Stimulated activated CD8-positive, alpha-beta memory T cell treated with anti-CD3 and anti-CD28 coated beads, Interleukin-7, amount 100 ng/mL, for 1 hour (primary cell): ENCODE measurements at places on chromosomes 11 and 22.

- no peak for DNase-seq
These were observed 280.4 kb downstream of the DCDC1 start for GRCh38 chr11:31089117-31089516.

- DNase-seq: no peak
These were observed 15.7 kb upstream of the FBXO3 start for GRCh38 chr11:33790040-33790439.

- no peak for DNase-seq
These were observed 3.6 kb upstream of the CCDC81 start for GRCh38 chr11:86370922-86371594.

GRCh38 chr11:68337399-68337835 is 25.0 kb downstream of the LRP5 start:
- DNase-seq: no peak

GRCh38 chr11:61174949-61175348 is 13.7 kb upstream of the VPS37C start:
- no peak for DNase-seq

- DNase-seq: no peak
These were observed 17.7 kb downstream of the CDKN1C start for GRCh38 chr11:2867722-2868505.

DNA sequence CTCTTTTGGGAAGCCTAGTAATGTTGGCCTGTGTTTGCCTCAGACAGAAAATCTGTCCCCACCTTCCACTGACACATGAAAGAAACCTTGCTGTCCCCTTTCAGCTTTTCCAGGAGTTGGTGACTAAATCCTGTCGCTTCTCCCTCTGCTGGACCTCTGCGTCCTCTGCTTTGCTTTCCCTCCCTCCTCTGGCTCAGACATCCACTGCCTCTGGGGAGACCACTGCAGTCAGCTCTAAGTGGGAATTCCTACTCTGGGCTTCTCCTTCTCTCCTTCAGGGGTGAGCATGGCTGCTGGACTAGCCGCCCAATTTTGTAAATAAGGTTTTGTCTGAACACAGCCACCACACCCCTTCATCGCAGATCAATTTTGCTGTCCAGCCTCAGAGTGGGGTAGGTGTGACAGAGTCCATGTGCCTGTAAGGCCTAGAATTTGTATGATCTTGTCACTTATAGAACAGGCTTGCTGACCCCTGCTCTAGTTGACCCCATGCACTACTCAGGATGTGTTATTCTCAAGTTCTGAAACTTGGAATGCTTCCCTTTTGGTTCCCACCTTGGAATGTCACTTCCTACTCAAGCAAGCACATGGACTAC is 23.0 kb downstream of the LRRC74B start:
- DNase-seq: no peak

- DNase-seq: no peak
These were observed 116.8 kb downstream of the RRAS2 start for GRCh38 chr11:14242187-14242586.

GRCh38 chr22:36486619-36487384 is 5.4 kb upstream of the TXN2 start:
- no peak for DNase-seq

GRCh38 chr11:6321961-6322362 is 1.7 kb upstream of the CAVIN3 start:
- no peak for DNase-seq

GRCh38 chr11:47109051-47109726 is 67.5 kb downstream of the ARFGAP2 start:
- no peak for DNase-seq

DNA sequence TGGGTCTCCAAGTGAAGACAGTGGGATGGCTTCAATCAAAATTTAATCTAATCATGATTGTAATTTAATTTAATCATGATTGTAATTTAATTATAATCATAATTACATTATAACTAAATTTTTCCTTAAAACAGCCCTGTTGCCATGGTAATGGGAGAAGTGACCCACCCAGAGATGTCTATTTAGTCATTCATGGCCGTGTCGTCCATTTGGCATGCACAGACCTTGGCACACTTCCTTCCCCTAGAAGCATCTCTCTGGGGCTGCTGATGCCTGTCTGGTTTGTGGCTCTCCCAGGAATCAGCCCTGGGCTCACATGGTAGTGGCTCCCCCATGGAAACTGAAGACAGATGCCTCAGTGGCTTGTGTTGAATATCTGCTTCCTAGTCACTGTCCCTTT is 27.0 kb downstream of the P4HA3 start:
- no peak for DNase-seq

DNA sequence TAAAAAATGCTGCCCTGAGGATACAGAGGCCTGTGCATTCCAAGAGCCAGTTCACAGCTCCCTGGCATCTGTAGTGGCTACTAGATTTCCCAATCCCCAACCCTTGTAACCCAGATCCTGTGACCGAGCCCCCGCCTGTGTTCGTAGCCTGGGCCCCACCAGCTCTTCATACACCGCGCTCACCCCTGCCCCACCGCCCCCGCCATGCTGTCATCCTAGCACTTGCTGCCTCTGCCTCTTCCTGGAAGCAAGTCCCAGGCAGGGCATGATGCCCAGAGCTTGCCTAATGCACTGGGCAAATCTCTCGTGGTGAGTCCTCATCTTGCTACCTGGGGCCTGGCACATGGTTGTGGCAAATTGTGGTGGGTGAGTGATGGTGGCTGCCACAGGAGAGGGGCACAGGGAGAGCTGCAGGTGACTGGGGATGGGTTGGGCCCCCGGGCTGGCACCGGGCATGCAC is 7.1 kb downstream of the MGAT3 start:
- no peak for DNase-seq

- DNase-seq: no peak
These were observed 740 bp downstream of the GLYATL1 start for GRCh38 chr11:58940028-58940427.

GRCh38 chr22:17268501-17269223 is 49.4 kb upstream of the ADA2 start:
- DNase-seq: no peak

DNA sequence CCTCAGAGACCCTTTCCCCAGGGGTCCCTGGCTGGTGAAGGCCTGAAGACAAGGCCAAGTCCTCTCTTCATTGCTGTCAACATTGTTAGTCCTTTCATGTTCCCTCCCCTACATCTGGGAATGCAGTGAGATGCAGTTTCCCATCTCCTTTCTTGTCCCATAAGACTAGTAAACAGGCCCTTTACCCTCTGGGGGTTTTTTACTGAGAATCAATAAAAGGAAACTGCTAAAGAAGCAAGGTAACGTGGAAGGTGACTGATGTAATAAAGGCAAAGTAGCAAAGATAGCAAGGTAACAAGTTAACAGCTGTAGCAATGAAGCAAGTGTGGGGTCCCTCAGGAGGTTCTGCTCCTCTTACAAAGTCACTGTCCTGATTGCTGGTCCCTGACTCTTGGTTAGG is 37.3 kb downstream of the TEAD1 start:
- DNase-seq: no peak

DNA sequence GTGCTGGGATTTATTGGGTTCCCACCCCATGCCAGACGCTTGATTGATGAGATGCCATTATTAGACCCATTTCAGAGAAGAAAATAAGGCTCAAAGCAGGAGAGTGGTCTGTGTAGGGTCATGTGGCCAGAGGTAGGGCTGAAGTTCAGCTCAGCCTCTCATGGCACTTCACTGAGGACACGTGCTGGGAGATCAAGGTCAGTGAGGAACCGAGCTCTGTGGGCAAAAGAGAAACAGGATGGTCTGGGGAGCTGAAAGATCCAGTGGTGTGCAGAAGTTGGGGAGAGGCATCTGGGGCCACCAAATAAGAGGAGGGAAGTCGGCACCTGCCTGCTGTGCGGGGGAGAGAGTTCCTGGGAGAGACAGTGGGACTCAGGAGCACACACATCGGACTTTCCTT is 19.6 kb downstream of the RHOD start:
- DNase-seq: no peak

DNA sequence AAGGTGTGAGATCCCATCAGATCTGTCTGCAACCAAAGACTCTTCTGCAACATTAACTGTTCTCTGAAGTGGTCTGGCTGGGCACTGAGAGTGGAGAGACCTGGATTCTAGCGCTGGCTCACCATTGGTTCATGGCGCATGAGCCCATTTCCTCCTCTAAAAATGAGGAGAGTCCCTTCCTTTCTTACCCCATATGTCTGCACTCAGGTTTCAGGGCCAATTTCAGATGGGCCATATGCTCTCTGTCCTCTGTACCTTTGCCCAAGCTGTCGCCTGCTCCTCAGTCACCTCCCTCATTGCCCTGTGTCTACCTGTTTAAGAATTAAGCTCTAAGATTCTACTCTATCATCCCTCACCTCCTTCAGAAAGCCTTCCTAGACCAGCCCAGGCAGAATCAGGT is 484.7 kb downstream of the INSC start:
- no peak for DNase-seq

DNA sequence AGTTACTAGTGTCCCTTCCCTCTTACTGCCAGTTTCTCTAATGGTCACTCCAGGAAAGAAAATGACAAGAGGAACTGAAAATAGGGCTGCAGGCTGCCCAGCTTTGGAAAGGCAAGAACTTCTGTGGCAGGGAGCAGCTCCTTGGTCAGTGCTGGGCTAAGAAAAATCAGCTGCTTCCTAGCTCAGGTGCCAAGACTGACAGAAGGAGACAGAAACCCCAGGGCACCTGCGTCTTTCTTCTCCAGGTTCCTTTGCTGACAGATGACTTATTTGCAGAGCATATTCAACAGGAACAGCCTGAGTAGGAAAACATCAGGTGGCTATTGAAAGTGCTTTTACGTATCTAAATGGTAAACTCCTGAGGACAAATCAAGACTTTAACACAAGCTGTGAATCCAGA is 25.4 kb downstream of the MAML2 start:
- DNase-seq: no peak

- no peak for DNase-seq
These were observed 523 bp upstream of the ARHGAP42 start for GRCh38 chr11:100686476-100687053.

DNA sequence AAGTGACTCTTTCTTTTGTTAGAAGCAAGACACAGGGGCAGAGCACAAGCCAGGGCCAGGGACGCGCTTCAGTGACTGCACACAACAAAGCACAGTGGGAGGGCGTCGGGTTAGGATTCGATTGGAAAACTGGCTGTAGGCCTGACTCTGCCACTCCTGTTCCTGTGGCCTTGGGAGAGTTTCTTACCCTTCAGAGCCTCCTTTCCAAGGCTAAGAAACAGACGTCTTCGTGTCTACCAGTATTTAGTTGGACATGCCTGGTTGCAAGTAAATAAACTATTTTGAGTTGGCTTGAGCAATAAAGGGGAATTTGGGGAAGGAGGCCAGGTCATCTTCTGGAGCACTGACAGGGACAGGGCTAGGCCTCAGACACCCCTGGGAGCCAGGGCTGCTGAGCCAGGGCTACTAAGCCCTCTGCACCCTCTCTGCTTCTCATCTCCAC is 549.1 kb downstream of the INSC start:
- no peak for DNase-seq

GRCh38 chr11:35812828-35813227 is 131.0 kb upstream of the LDLRAD3 start:
- no peak for DNase-seq

- DNase-seq: no peak
These were observed 75.5 kb upstream of the RAB38 start for GRCh38 chr11:88250566-88251242.

GRCh38 chr11:83033371-83033770 is 38.3 kb downstream of the RAB30 start:
- DNase-seq: no peak

- no peak for DNase-seq
These were observed 25.5 kb downstream of the KCNJ1 start for GRCh38 chr11:128841461-128842072.

GRCh38 chr11:15197696-15198095 is 83.0 kb downstream of the INSC start:
- DNase-seq: no peak

- DNase-seq: no peak
These were observed 133.7 kb upstream of the NARS2 start for GRCh38 chr11:78708388-78708787.

DNA sequence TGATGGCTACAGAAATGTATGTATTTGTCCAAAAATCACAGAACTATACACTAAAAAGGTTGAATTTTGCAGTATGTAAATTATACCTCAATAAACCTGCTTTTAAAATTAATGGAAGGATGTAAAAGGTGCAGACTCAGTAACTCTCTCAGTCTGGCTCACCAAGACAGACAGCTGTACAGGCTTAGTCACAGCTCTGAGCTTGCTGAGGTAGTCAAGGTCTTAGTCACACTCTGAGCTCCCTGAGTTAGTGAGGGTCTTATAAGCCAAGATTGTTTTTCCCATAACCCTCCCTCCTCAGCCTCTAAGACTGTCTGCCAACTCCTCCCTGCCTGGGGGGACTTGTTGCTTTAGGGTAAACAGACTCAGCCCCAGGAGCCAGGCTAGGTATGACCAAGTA is 59.3 kb upstream of the IZUMO1R start:
- no peak for DNase-seq

DNA sequence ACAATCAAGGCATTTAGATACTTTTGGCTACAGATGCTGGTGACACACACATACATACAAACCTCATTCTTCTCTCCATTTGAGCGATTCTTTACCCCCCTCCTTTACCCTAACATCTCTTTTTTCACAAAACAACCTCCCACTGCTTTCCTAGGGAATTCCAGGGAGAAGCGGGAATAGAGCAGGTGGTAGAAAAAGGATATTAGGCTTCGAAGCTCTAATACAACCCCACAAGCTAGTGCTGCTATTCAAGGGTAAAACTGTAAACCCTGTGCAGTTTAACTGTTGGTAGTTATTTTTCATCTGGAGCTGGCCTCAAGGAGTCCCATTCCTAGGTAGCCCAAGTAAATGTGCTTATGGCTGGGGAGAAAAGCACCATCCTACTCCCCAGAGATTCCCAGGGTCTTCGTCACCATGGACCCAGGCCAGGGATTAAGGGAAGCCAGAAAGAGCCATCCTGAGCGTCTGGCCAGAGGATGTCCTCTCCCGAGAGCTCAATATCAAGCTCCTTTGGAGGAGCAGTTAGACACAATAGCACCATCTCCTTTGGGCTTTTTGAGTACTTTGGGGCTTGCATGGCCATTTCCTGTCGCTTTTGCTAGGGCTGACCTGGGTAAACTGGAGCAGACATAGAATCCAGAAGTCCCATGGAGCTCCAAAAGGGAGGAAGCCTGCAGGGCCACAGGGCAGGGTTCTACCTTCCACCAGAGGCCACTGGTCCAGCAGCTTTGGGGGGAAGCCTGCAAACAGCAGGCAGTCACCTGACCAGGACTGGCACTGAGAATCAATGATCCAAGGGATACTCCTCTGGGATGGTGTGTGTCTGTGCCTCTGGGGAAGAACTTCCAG is 3.1 kb downstream of the MAML2 start:
- no peak for DNase-seq

- no peak for DNase-seq
These were observed 23.4 kb upstream of the PPARA start for GRCh38 chr22:46126853-46127385.

GRCh38 chr11:69513196-69513595 is 31.7 kb downstream of the LINC01488 start:
- no peak for DNase-seq

GRCh38 chr22:34808618-34809017 is 257.3 kb upstream of the ISX start:
- no peak for DNase-seq
